ENCODE measurements at places on chromosomes 4 and X. TPM values are rescaled to one million over a fixed set of nuclear protein-coding genes. Genes with fewer than 3 reads are reported as not detected.

DNA sequence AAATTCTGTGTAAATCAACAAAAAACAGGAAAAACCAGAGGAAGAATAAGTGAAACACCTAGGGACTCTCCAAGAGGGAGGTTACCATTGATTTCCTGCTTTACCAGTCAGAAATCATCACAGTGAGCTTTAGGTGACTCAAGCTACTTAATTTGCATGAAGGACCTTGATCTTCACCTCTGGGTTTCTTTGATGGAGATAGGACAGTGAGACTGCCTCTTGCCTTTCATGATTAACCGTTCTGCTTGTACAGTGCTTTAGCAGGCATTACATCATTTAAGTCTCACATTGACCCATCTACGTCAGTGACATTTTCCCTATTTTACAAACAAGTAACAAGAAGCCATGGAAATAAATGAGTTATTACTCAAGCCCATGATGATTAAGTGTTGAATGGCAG lies 3.4 kb upstream of the GK start:
- no peak for DNase-seq

DNA sequence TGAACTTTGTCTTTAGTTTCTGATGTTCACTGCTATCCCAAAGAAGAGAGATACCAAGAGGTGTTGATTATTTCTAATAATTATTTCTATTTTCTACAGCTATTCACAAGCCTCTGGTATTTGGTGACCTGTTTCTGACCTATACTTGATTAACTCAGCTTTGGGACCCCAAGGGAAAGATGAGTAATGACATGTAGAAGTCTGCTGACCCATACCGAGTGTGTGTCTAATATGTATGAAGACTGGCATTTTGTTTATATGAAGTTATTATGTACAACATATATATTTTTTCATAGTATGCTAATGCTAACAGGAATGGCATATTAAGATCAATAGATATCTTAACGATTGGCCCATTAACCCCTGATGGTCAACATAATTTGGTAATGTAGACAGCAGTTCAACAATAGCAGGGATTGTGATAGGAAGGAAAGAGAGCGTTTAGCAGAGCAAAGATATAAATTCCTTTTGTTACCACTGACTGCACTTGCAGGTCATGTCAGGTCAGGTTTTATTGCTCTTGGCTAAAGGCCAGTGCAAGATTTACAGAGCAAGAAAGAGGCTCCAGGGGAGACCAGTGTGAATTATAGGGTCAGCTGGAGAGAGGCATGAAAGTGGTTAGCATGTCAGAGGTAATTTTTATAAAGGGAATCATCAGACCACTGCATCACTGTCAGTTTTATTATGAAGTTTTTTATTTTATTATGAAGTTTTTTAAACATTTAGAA lies 94.7 kb upstream of the DIPK2B start:
- DNase-seq: no peak

DNA sequence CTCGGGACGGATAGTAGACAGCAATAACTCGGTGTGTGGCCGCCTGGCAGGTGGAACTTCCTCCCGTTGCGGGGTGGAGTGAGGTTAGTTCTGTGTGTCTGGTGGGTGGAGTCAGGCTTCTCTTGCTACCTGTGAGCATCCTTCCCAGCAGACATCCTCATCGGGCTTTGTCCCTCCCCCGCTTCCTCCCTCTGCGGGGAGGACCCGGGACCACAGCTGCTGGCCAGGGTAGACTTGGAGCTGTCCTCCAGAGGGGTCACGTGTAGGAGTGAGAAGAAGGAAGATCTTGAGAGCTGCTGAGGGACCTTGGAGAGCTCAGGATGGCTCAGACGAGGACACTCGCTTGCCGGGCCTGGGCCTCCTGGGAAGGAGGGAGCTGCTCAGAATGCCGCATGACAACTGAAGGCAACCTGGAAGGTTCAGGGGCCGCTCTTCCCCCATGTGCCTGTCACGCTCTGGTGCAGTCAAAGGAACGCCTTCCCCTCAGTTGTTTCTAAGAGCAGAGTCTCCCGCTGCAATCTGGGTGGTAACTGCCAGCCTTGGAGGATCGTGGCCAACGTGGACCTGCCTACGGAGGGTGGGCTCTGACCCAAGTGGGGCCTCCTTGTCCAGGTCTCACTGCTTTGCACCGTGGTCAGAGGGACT lies 5.7 kb upstream of the MSANTD1 start:
- no peak for DNase-seq

- DNase-seq: no peak
Observed at GRCh38 chr4:111930659-111931058, 214.6 kb upstream of the FAM241A start.

- no peak for DNase-seq
Observed at GRCh38 chr4:165288639-165289422, 38.6 kb upstream of the MSMO1 start.

GRCh38 chr4:73664470-73664869 lies 44.2 kb upstream of the RASSF6 start:
- DNase-seq: no peak

DNA sequence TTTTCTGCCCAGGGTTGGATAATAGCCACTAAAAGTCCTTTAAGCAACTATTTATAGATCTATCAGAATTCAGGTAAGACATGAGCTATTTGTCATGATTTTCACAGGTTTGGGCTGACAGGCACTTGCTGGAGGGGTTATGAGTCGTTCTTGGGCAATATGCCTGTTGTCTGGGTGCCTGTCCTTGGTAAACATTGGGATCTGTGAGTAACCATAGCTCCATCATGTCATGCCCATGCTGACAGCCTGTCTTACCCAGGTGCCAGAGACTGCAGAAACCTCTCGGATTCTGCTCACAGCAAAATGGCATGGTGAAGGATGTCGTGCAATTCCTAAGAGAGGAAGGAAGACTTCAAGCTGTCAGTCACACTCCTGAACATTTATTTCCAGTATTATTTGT lies 116.0 kb upstream of the PUDP start:
- no peak for DNase-seq

DNA sequence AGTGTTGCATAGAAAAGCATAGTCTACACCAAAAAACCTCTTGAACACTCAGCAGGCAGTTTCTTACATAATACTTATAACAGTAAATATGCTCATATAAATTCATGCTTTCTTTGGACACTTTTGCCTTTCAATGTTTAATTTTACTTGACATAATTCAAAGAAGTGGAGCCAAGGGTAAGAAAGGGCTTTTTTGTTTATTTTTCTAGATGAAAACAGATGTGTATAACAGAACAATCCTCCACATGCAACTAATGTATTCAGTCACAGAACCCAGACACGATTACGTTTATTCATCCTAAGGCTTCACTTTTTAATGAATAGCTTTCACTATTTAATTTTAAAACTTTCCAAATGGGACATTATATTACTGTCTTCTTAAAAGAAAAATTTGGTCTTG lies 58.0 kb upstream of the PTPN13 start:
- no peak for DNase-seq

GRCh38 chrX:136493011-136493410 lies 4.4 kb upstream of the HTATSF1 start:
- no peak for DNase-seq

- no peak for DNase-seq
Observed at GRCh38 chr4:150682126-150682525, 100.2 kb downstream of the MAB21L2 start.

The ARHGAP36 gene
- total RNA-seq: not detected

The BST1 gene
- 2.7 TPM for total RNA-seq

GRCh38 chr4:142307857-142308256 lies 538.2 kb downstream of the INPP4B start:
- no peak for DNase-seq

GRCh38 chr4:185592845-185593488 lies 57.7 kb upstream of the PDLIM3 start:
- DNase-seq: no peak

The TSPAN6 gene
- 4.6 TPM for total RNA-seq

The ANOS1 gene
- 5.0 TPM for total RNA-seq

The HERC6 gene
- total RNA-seq: 9.3 TPM

GRCh38 chr4:7213807-7214206 lies 21.5 kb downstream of the SORCS2 start:
- DNase-seq: no peak

DNA sequence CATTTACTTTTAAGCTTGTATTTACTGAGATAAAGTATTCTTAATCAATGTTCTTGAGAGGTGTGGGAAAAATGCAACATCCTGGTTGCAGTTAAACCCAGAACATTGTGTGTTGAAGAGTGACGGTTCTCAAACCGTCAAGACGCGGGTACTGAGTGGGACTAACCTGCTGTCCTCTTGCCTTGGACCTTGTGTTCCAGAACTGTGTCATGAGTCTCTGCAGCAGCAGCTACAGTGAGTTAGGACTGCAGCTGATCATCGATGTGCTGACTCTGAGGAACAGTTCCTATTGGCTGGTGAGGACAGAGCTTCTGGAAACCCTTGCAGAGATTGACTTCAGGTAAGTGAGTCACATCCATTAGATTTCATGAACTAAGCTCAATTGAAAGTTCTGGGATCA lies 59.7 kb downstream of the HTT start:
- no peak for DNase-seq

DNA sequence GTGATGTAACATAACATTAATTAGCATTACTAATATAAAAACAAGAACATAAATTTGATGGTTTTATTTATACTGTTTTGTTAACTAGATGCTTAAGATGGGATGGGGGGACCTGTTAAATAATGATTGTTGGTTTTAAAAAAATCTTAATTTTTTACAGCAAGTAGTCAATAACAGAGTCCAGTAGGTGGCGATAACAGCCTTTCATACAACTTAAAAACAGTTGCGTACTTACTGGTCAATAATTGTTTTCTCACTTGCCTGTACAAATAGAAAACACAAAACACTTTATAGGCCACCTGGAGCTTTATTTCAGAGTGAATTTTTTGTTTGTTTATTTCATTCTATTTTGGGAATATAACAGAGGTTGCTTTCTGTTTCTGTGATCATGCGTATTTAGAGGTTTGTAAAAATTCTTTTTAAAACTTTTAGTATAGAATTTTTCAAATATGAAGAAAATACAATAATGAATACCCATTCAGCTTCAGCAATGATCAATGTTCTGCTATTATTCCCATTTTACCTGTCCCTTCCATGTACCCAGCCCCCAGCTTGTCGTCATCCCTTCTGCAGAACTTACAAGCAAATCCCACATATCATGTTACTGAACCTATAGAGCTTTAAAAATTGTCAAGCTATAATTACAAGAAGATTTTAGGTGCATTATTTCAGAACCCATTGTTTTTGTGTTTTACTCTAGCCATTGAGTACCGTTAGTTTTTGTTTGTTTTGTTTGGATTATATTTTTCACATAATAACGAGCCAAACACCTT lies 97.1 kb downstream of the MRPL1 start:
- no peak for DNase-seq

DNA sequence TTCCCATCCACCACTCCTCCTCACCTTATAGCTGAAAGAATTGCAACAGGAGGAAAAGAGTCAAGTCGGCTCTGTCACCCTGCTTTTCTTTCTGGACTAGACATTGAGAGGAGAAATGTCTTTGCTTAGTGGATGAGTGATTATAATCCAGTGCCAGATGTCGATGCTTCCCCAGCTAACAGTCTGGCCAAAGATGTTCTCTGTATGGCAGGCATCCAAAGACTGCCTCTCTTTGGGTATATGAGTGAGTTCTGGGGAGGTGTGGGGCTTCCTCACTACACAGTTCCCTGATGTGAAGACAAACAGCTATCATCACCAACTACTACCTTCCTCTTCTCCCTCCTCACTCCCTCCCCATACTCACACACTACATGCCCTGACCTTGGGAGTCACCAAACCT lies 90.9 kb downstream of the COMMD8 start:
- no peak for DNase-seq

DNA sequence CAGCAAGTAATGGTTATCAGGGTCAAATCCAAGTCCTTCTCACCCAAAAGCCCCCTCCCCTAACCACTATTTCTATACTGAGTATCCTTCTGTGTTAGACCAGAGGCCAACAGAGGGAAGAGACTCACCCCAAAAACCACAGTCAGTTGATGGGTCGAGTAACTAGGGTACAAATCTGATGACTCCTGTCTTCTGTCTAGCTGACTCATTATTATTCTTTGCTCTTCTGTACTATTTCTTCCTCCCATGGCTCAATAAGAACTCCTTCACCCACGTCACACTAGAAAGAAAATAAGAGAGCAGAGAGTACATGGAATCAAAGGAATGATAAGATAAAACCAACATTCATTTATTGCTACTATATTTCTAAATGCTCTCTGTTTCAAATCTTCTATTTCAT lies 2.0 kb downstream of the RAB40A start:
- DNase-seq: no peak

The ANAPC10 gene
- total RNA-seq: 15.4 TPM

GRCh38 chrX:124383354-124383753 lies 37.0 kb downstream of the SH2D1A start:
- no peak for DNase-seq

DNA sequence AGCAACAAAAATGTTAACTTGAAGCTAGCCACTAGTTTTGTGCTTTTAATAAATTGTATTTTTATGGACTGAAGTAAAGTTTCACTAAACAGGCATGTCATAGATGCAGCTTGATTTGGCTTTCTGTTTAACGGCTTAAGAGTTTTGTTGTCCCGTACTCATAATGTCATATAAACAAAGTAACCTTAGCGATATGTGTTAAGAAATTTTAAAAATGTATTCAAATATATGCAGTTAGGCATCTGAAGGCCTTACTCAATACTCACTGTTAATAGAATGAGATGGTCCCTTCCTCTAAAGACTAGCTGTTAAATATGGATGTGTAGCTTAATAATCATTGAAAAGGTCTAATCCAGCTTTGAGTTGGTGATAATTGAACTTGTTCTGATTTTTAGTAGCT lies 1.0 kb upstream of the SCLT1 start:
- no peak for DNase-seq

The CT45A10 gene
- not detected for total RNA-seq

- no peak for DNase-seq
Observed at GRCh38 chr4:184891816-184892397, 66.1 kb upstream of the ACSL1 start.

The TREX2 gene
- not detected for total RNA-seq

The PAGE1 gene
- total RNA-seq: not detected

The NPY2R gene
- not detected for total RNA-seq

- no peak for DNase-seq
Observed at GRCh38 chr4:25549413-25549812, 106.2 kb upstream of the SLC34A2 start.
